ENCODE measurements at places on chromosomes 2 and 18. TPM values are rescaled to one million over a fixed set of nuclear protein-coding genes. Genes with fewer than 3 reads are reported as not detected.

CNTNAP5 gene
- not detected for total RNA-seq

DYNC1I2 gene
- 82.1 TPM for total RNA-seq

MOGAT1 gene
- total RNA-seq, result not detected

STARD6 gene
- total RNA-seq, result not detected

GPR39 gene
- total RNA-seq, result 3.6 TPM

DSC1 gene
- total RNA-seq, result 0.23 TPM

SERPINB5 gene
- 7.3 TPM for total RNA-seq

PJVK gene
- 4.7 TPM for total RNA-seq

TTN gene
- 10.3 TPM for total RNA-seq

RAB6C gene
- 2.4 TPM for total RNA-seq

LDLRAD4 gene
- total RNA-seq, result 107 TPM

CCNT2 gene
- 34.8 TPM for total RNA-seq

TIA1 gene
- total RNA-seq, result 100 TPM

RNF103 gene
- total RNA-seq, result 41.9 TPM

DPY30 gene
- 93.3 TPM for total RNA-seq

GRB14 gene
- 0.14 TPM for total RNA-seq

ALLC gene
- total RNA-seq, result not detected

PER2 gene
- 24.0 TPM for total RNA-seq

C2orf92 gene
- 2.0 TPM for total RNA-seq

KCNIP3 gene
- total RNA-seq, result 63.8 TPM

RGPD3 gene
- total RNA-seq, result 0.09 TPM

DSC2 gene
- 8.4 TPM for total RNA-seq

IRS1 gene
- 37.6 TPM for total RNA-seq

STK39 gene
- 54.7 TPM for total RNA-seq

TEKT4 gene
- 1.6 TPM for total RNA-seq

ATP8B1 gene
- 33.5 TPM for total RNA-seq

FBXO15 gene
- total RNA-seq, result 7.8 TPM

GPR45 gene
- total RNA-seq, result not detected

PDE1A gene
- 4.1 TPM for total RNA-seq

RGPD5 gene
- total RNA-seq, result 13.3 TPM

ASB18 gene
- total RNA-seq, result not detected

HES6 gene
- total RNA-seq, result 17.7 TPM

IL1F10 gene
- not detected for total RNA-seq

GMPPA gene
- 53.8 TPM for total RNA-seq

CD28 gene
- total RNA-seq, result 0.05 TPM

SLC19A3 gene
- 1.3 TPM for total RNA-seq

FAM136A gene
- 31.1 TPM for total RNA-seq

AP1S3 gene
- total RNA-seq, result 2.7 TPM

COL4A4 gene
- 6.1 TPM for total RNA-seq

IL37 gene
- 1.4 TPM for total RNA-seq

FAM117B gene
- total RNA-seq, result 27.5 TPM

C1GALT1C1L gene
- 2.3 TPM for total RNA-seq

TTL gene
- total RNA-seq, result 8.2 TPM

KLHL41 gene
- total RNA-seq, result 2.3 TPM

CRYGC gene
- 1.3 TPM for total RNA-seq

SCYGR8 gene
- not detected for total RNA-seq

ALS2 gene
- total RNA-seq, result 16.3 TPM

NTSR2 gene
- total RNA-seq, result not detected

HOXD12 gene
- 0.36 TPM for total RNA-seq

CDH7 gene
- 1.0 TPM for total RNA-seq

AQP12A gene
- total RNA-seq, result not detected

SP140L gene
- 3.6 TPM for total RNA-seq

CD207 gene
- 0.28 TPM for total RNA-seq

C2orf15 gene
- total RNA-seq, result not detected

RAD51AP2 gene
- not detected for total RNA-seq
